Suppressor macrophage treated with lipopolysaccharide for 1 hour (primary cell): ENCODE measurements at places on chromosomes 2 and 18.
A peak's percentile ranks its signal among the peaks of the same experiment; 100 is the strongest.

DNA sequence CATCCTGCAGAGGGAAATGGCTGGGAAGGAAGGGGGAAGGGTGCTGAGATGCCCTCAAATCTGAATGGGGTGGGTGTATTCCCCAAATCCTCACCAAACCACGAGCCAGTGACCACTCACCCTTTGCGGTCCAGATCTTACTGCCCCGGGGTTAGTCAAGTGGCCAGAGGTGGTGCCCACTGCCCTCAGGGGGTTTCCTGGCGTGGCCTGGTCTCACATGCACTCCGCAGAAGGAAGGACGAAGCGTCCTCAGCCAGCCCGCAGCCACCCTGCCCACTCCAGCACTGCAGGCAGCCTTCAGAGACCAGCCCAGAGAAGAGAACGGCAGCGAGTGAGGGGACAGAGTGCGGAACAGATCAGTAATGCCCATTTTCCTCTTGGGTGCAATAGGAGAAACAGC, 50.4 kb downstream of the IL1RL2 start:
- no peak for DNase-seq

- no peak for DNase-seq
Observed at GRCh38 chr2:127254386-127254981, 34.4 kb upstream of the CYP27C1 start.

DNA sequence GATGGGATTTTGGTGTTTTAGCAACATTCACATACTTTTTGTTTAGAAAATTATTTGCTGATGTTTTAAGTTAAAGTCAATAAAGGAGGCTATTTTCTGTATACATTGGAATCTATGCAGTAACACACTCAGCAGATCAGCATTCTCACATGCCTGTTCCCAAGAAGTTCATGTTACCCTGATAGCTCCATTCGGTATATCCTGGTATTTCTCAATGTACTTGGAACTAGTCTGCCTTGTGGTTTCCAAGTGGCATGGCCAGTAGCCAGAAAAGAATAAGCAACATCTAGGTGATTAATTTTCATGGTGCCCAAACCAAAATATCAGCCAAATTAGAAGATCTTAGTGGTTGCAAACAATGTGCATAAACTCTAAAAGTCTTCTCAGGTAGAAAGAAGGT, 5.2 kb upstream of the NCAPH start:
- DNase-seq, result no peak

DNA sequence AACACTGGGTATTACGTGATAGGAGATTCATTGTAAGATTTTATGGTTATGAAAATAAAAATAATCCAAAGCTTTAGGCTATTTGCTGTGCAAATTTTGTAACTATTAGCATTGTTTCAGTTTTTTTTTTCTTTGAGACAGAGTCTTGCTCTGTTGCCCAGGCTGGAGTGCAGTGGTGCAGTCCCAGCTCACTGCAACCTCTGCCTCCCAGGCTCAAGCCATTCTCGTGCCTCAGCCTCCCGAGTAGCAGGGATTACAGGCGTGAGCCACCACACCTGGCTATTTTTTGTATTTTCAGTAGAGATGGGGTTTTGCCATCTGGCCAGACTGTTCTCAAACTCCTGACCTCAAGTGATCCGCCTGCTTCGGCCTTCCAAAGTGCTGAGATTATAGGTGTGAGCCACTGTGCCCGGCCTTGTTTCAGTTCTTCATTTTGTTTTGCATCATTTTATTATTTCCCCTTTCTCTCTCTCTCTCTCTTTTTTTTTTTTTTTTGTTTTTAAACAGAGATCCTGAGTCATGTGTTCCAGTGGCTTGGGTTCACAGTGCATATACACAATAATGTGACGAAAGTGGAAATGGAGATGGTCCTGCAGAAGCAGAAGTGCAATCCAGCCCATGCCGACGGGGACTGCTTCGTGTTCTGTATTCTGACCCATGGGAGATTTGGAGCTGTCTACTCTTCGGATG, 25.8 kb downstream of the CASP10 start:
- peak; percentile 93 for DNase-seq

GRCh38 chr2:52429171-52429570, 1338.4 kb upstream of the CHAC2 start:
- DNase-seq, result no peak
